Progenitor cell of endocrine pancreas (in vitro differentiated cells): ENCODE measurements at places on chromosomes 11 and 22. TPM values are rescaled to one million over a fixed set of nuclear protein-coding genes. Genes with fewer than 3 reads are reported as not detected.

The SHISA8 gene
- total RNA-seq = not detected in 2 replicates

The OR2AG1 gene
- not detected in 2 replicates for total RNA-seq

The RHOD gene
- total RNA-seq = 16.4 and 20.6 TPM in 2 replicates

The BAIAP2L2 gene
- 6.5 and 7.0 TPM in 2 replicates for total RNA-seq
